ENCODE measurements at places on chromosomes 3 and 15.

DNA sequence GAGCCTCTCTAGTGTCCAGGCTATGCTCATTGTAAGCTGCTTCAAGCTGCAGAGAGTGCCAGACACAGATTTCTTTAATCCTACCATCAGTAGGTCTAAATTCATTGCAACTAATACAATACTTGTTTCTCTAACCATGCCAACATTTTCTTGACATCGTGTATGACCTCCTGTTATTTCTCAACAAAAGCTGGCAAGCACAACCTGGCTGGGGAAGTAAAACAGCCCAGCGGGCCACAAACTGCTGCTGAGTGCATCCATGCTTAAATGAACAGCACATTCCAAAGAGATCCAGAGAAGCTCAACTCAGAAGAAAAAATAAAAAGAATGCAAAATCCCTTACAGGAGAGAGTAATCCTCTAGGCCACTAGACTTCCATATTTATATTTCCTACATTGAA lies 36.5 kb downstream of the GMNC start:
- no peak for DNase-seq

DNA sequence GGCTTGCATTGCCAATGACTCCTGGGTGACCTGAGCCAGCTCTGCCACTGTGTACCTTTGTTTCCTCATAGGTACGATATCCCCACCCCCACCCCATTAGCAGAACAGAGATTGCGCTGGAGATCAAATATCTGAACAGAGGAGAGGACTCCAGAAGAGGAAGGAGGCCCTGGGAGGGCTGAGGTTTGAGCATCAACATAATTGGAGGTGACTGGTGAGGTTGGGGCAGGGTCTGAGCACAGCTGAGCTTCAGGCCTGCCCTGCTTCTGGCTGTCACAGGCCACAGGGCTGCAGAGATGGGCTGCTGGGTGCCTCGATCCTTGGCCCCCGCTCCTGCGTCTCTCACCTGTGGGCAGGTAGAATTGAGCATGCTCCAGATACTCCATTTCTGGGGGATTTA lies 21.3 kb upstream of the CACNA2D2 start:
- no peak for DNase-seq

- DNase-seq, result no peak
Measured at GRCh38 chr3:18024715-18025114, 282.3 kb upstream of the TBC1D5 start.

DNA sequence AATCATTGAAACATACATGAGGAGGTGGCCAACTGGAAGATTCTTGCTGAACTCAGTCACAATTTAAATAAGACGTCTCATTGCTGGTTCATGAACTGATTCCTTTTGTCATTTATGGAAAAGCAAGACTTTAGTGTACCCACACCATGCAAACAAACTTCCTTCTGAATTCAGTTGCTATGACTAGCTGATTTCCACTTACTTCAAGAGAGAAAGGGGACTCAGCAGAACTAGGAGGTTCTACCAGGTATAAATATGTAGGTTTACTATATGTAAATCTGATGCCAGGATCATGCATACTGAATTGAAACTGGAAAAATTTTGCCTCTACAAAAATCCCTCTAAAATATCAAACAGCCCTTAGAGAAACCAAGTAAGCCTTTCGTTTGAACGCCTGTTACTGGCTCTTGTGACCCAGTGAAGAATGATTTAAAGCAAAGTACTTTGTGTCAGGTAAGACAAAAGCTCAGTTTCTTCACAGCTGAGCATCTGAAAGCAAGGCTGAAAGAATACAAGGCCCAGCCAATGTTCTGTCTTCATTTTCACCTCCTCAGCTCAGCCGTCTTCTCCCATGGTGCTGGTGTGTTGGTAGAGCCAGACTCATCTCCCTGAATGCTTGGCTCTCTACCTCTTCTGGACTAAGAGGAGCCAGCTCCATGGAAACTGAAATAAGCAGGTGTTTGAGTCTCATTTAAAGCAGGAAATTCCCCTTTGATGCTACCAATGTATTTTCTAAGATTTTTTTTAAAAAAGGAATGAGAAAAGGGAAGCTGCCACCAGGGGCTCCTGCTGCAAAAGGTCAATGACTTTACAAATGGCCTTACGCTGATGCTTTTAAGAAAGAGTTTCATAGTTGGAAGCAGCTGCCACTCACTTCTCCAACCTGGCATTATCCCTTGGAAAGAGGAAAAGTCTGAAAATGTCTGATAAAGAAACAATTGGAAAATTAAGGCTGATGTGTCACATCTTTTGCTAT lies 301.6 kb downstream of the EFHB start:
- no peak for DNase-seq

DNA sequence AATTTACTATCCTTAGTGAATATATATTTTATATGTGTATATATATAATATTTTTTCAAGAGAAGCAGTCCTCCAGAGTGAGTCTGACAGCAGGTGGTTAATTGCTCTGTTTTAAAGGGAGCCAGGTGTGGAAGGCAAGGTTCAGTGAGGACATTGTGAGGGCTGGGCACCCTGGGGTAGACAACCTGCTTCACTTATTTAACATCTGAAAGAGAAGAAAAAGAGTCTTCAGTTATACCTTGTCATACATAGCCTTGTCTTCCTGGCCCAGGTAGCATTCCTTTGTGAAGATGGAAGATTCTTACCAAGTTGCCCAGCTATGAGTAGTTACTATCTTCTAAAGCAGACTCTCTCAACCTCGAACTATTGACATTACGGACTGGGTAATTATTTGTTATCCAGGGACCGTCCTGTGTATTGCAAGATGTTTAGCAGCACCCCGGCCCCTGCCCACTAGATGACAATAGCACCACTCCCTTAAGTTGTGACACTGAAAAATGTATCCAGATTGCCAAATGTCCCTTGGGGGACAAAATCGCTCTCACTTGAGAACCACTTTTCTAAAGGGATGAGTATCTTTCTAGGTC lies 336.0 kb upstream of the TRIM42 start:
- no peak for DNase-seq

- no peak for DNase-seq
Measured at GRCh38 chr3:23785882-23786281, 19.9 kb upstream of the UBE2E1 start.

- DNase-seq, result no peak
Measured at GRCh38 chr15:97623091-97623661, 337.3 kb upstream of the ARRDC4 start.

DNA sequence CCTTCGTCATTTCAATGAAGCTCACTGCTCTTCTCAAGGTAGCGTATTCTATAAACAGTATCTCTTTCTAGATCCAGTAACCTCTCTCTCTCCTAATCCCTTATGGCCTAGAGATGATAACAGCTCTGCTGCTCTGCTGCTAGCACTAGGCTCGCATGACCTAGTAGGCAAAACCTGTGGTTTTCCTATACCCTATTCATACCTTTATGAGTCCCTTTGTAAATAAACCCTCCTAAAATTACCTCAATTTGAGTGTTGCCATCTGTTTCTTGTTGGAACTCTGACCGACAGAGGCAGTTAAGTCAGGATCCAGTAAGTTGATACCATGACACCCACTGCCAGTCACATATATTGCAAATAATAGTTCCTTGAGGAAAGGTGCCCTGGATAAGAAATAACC lies 7.3 kb downstream of the CCDC14 start:
- DNase-seq, result no peak

DNA sequence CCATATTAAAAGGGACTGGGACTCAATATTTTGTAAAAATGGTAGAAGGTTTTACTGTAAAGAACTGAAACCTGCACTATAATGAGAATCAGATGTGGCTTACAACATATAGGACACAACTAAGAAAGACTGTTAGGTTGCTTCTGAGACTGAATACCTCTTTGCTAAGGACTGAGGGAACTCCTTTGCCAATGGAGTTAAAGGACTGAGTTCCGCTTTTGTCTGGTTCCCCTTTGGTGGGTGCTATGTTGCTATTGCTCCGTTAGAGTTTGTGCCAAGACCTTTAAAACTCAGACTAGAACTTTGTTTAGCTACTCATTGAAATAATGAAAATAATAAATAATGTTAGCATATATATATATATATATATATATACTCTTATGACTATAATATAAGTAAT lies 147.8 kb upstream of the KCNMB2 start:
- no peak for DNase-seq

GRCh38 chr3:12948891-12949711 lies 107.7 kb upstream of the RPL32 start:
- DNase-seq, result peak; percentile 31

DNA sequence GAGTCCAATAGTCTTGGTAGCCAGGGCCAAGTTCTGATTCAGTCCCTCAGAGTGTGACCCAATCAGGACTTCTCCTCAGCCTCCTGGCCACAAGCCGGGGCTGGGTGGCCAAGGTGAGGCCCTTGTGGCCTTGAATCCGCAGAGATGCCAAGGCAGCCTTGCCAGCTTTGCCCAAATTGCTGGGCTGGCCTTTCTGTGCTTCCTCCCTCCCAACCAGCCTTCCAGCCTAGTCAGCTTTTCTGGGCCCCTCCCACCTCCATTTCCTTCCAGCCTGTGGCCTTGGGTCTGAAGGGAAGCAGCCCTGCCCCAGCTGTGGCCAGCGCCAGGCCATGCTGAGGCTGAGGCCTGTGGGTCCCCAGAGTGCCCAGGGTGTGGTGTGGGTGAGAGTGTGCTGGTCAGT lies 34.3 kb upstream of the ANKDD1A start:
- no peak for DNase-seq

GRCh38 chr3:16570113-16570512 lies 35.1 kb downstream of the DAZL start:
- no peak for DNase-seq

- DNase-seq, result no peak
Measured at GRCh38 chr15:51286816-51287215, 51.6 kb downstream of the CYP19A1 start.

DNA sequence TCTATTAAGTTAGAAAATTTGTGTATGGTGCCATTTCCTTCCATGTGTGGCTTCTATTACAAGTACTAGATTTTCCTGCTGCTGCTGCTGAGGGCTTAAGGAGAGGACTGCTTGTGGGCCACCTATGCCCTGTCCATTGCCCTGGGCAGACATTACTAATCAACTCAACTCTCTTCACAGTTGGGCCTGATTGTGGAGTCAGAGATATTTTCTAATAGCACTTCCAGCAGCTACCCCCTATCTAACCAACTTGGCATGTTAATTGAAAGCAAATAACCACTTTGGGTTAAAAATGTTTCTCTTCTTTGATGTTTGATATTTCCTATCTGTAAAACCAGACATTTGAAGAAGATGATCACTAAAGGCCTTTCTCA lies 242.0 kb downstream of the EDEM1 start:
- no peak for DNase-seq

DNA sequence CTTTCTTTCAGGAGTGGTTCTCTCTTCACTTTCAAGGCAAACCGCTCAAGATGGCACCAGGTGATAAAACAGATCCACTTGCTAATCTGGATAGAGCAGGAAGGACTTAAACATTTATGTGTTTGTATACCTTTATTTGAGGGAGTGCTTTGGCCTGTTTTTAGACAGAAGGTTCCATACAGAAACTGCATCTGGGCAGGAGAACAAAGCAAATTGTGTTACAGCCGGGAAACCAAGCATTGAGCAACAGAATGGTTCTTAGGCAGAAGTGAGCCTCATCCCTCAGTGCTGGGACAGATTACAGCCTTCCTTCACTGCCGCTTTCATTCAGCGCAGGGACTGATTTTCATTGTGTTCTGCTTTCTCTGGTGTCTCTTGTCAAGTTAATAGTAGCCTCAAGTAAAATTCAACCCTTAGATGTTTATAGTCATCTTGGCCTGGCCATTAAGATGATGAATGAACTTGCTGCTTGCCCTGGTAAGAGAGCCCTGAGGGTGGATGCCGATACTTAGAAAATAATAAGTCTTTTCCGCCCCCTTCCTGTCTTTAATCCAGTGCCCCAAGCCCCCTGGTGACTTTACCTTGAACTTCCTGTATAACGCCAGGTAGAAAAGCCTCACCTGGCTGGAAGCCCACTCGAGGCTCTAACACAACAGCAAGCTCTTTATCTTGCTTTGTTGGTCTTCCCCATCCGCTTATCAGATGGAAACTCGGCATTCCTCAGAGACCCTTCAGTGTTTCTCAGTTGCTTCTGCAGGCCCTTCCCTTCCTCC lies 168.0 kb upstream of the CTDSPL start:
- DNase-seq, result no peak

DNA sequence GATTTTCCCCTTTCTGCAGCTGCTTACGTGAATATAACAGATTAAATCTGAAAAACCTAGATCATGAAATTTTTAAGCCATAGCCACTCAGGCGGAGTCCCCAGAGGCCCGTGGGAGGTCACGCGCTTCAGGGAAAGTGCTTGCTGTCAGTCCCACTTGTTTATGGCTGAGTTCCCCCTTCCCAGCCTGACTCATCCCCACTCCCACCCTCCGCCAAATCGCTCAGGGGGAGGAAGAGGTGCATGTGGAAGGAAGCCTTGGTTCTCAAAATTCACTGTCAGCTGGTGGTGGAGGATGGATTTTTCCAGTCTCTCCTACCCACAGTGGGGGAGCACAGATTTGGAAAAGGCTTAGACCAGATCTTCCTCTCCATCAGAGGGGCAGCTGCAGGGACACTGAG lies 67.4 kb downstream of the CORO2B start:
- no peak for DNase-seq

DNA sequence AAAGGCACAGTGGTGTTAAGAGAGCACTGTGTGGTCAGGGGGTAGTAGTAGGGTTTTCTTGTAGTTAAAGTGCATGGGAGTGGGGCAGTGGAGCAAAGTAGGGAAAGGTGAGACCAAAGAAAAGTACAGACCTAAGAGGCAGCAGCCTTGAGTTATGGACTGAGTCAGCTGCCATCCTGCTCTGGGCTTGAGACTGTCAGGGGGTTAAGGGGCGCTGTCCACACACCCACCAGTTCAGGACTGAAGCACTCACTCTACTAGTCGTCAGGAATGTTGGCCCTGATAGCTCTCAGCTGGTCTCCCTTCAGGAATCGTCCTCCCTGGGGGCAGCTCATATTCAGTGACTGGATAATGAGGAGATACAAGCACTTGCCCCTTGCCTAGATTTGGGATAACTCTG lies 7.9 kb downstream of the CCR4 start:
- no peak for DNase-seq

GRCh38 chr3:17340693-17341092 lies 401.7 kb downstream of the TBC1D5 start:
- no peak for DNase-seq

- no peak for DNase-seq
Measured at GRCh38 chr15:93029214-93029835, 59.7 kb downstream of the RGMA start.

DNA sequence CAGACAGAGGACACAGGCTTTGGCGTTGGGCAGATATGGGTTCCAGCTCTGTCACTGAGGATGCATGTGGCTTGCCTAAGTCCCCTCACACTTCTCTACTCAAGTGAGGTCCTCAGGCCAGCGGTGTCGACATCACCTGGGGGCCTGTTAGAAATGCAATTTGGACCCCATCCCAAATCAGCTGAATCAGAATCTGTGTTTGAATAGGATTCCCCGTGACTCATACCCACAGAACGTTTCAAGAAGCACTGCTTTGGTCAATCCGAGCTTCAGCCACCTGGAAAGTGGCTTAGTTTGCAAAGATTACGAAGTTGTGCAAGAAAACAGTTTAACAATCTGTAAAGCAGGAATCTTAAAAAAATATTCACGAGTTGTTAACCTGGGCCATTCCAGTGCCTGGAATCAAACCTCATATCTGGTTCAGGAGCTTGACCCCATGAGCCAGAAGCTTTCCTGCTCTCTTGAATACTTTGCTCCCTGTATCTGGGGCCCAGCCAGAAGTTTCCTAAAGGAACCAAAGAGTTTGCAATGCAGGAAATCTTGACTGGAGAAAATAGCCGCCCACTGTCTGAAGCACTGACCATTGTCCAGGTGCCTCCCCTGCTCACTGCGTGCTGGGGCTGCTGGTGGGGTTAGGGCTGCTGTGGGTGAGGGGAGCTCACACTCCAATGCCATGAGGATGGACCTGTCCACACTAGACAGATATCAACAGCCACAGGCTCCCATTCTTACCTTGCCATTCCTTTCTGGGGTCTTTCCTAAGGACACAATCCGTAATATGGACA lies 208.5 kb upstream of the LINGO1 start:
- no peak for DNase-seq

GRCh38 chr3:111712294-111713167 lies 117.4 kb upstream of the ZBED2 start:
- DNase-seq, result no peak

Measured in stimulated activated CD4-positive, alpha-beta T cell treated with anti-CD3 and anti-CD28 coated beads, Interleukin-12 subunit alpha, Interleukin-12 subunit beta, amount 100 ng/mL, for 24 hours (primary cell).